ENCODE measurements at places on chromosomes 2 and 18. TPM values are rescaled to one million over a fixed set of nuclear protein-coding genes. Genes with fewer than 3 reads are reported as not detected.

GRCh38 chr2:102301867-102302362, 9.4 kb upstream of the IL1RL1 start:
- no peak for DNase-seq

LYPD6B gene
- 3.6 TPM for total RNA-seq

DNA sequence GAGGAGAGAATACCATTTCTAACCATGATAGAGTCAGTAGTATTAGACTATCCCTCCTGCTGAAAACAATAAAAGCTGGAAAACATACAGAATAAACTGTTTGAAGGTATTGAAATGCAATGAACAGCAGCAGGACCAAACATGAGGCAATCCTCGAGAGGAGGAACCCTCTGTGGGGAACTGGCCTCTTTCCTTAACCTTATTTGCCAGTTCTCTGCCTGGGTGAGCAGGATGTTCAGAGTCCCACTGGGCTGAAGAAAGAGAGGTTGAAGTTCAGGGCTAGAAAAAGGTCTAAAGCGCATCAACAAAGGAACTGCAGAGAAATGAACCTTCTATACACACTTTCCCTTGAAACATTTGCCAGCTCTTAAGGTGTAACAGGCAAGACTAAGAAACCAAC, 79.8 kb upstream of the FHL2 start:
- no peak for DNase-seq

MC5R gene
- not detected for total RNA-seq

FARSB gene
- 17.0 TPM for total RNA-seq

- no peak for DNase-seq
Observed at GRCh38 chr2:39247512-39248043, 3.8 kb upstream of the CDKL4 start.

- no peak for DNase-seq
Observed at GRCh38 chr2:239800785-239801386, 224.3 kb downstream of the NDUFA10 start.

CTLA4 gene
- total RNA-seq = not detected

WDR54 gene
- 22.9 TPM for total RNA-seq

DNA sequence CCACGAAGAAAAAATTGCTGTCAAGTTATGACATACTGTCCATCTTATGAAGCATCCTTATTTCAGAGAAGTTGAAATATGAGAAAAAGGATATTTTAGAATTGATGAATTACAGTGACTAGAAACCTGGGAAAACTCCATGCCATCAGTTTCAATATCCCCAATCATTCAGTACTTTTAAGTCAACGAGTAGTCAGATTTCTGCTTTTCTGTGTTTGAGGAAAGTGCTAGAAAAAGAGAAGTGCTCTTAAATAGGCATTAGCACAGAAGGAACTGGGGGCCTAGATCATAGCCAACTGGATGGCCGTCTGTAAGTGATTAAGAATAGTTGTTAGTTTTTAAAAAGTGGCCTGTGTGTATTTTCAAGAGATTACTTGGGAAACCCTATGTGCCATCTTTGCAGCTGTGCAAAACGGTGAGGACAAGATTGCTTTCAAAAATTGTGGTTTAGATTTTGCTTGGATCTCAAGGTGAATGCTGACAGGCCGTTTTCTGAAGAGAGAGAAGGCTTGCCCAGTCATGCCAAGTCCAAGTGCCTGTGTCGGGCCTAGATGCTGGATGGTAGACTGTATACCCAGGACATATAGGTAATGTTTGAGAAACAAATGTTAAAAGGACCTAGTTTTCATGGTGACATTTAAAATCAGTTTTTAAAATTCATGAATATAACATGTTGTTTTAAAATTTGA, 5.1 kb downstream of the NEDD4L start:
- DNase-seq = no peak

- no peak for DNase-seq
Observed at GRCh38 chr2:224751996-224752698, 36.0 kb upstream of the CCDC195 start.

All from dorsolateral prefrontal cortex (tissue), 122 donors.